ENCODE measurements at places on chromosomes 3 and 15.

GRCh38 chr3:82637574-82637973 lies 876.1 kb upstream of the GBE1 start:
- no peak for DNase-seq

- DNase-seq: no peak
These were observed 190.5 kb upstream of the CMC1 start for GRCh38 chr3:28050885-28051284.

- DNase-seq: no peak
These were observed 102.4 kb downstream of the TMCO5A start for GRCh38 chr15:38036790-38037338.

GRCh38 chr3:32095431-32095830 lies 11.0 kb upstream of the GPD1L start:
- DNase-seq: no peak

- DNase-seq: no peak
These were observed 1.5 kb downstream of the CAND2 start for GRCh38 chr3:12797892-12798558.

- DNase-seq: no peak
These were observed 42.7 kb downstream of the EIF2AK4 start for GRCh38 chr15:39976291-39977274.

DNA sequence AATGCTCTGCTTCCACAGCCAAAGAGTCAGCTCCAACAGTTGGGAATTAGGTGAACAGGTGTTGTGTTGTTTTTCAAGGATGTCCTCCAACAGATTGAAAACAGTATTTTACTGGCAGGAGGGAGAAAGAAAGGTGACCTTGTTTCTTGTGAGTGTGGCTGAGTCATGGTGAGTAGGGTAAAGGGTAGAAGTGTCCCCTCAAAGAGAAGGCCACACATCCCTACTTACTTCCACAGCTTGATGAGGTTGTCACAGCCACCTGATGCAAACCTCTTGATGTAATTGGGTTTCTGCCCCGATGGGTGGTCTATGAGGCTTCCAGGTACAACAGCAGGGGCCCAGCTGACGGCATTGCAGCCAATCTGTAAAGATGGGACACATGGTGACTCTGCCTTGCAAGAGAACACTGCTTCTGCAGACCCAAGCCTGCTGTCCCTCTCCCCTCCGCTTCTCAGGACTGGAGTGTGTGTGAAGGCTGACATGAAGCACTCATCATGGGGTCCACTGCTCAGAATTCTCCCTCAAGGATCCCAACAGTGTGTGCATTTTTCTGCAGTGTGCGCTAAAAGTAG lies 12.7 kb upstream of the GHRL start:
- no peak for DNase-seq

GRCh38 chr15:53351373-53351772 lies 408.1 kb downstream of the WDR72 start:
- DNase-seq: no peak

DNA sequence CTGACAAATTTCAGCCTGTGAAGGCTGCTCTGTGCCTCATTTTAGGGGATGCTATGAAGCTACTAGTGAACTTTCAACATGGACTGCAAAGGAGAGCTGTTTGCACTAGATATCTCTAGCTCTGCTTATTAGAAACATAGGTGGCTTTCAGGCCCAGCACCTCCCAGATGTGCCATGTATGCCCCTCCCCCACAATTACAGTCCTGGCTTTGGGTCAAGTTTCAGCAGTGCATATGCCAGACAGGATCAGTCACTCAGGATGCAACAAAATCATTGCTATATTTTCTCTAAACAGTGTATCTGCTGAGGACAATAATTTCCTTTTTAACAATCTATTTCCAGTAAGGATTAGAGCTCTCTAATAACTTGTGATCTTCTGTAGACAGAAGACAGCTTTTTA lies 178.8 kb upstream of the STAC start:
- DNase-seq: no peak

DNA sequence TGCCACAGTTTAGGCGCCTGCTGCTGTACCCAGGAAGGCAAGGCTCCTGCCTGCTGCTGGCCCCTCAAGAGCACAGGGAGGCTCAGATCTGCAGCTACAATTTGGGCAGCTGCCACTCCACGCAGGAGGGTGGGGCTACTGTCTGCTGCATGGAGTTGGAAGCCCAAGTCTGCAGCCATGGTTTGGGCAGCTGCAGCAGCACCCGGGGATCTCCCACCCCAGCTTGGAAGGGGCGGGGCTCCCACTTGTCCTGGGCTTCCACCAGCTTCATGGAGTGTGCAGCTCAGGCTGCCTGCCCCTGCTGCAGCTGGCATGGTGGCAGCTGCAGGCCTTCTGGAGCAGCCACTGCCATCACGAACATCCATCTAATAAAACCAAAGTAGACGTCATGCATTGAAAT lies 512.9 kb downstream of the PYDC2 start:
- no peak for DNase-seq

- no peak for DNase-seq
These were observed 52.6 kb downstream of the NMD3 start for GRCh38 chr3:161273589-161274218.

GRCh38 chr3:134339913-134340312 lies 34.3 kb downstream of the AMOTL2 start:
- no peak for DNase-seq

DNA sequence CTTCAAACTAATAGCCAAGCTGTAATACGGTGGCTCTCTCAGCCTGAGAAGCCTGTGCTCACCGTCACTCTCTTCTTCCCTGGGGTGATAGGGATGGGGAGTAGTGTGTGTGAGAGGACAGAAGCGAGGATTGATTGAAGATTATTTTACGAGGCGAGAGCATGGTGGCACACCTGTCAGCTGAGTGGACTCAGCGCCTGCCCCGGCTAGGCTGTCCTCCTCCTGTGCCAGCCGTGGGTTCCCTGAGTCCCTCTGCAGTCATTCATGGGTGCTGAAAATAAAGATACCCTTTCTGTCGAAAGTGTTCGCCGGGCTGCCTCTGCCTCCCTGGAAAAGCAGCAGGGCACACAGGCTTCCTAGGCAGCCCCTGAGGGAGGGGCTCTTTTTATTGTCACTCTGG lies 124.1 kb downstream of the PGPEP1L start:
- no peak for DNase-seq

DNA sequence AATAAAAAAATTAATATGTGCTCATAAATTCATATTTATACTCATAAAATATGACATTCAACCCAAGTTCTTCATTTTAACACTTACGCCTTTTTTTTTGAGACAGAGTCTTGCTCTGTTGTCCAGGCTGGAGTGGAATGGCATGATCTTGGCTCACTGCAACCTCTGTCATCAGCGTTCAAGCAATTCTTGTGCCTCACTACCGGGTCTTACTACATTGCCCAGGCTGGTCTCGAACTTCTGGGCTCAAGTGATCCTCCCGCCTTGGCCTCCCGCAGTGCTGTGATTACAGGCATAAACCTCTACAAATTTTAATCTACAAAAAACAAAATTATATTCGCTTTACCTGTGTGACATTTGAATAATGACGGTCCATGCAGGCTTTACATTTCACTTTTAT lies 74.1 kb upstream of the SNRPN start:
- no peak for DNase-seq

- no peak for DNase-seq
These were observed 2.5 kb upstream of the PLD1 start for GRCh38 chr3:171812811-171813210.

DNA sequence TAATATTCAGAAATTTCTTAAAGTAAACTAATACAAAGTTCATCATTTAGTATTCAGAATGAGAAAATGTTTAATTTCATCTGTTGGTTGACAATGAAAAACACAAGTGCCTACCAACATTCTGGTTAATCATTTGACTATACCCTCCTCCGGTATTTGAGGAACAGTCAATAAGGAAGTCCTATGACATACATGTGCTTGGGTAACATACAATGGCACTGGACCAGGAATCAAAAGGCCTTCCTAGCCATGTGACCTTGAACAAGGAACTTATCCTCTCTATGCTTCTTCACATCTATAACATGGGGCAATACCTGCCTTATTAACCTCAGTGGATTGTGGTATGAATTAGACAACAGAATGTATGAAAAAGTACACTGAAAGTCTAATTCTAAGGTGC lies 65.8 kb downstream of the ZNF280D start:
- DNase-seq: no peak

- no peak for DNase-seq
These were observed 85.1 kb upstream of the C2CD4B start for GRCh38 chr15:62250186-62250585.

DNA sequence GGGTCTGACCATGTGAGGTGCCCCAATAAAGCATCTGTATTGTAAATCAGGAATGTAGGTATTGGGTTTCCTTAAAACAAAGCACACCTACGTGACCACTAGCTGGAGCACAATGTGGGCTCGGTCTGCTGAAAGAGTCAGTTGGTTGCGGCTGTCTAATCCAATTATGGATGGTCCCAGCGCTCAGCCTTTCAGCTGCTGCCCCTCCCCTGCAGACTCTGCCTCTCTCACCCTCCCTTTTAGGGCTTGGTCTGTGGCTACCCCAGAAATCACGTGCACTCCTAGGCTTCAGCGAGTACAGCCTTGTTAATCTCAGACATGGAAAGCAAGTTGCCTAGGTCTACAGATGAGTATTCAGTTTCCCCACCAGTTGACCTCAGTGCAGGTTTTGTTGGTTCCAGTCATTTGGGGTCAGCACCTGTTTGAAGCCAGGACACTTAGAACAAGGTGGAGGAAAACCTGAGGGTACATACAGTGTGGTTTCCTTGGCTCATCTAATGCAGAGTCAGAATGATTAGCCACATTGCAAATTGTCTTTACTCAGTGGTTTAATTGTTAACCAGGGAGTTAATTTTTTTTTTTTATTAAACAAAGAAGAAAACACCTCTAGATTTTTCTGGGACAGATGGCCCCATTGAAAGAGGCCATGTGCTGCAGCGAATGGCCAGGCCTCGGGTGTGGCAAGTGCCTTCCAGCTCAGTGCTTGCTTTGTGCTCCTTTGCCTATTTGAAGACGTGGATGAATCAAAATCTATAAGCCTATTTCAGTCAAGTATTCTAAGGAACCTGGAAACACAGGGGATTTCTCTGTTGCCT lies 137.7 kb downstream of the IGF1R start:
- no peak for DNase-seq

GRCh38 chr15:62618846-62619504 lies 423.6 kb upstream of the TPM1 start:
- DNase-seq: no peak

DNA sequence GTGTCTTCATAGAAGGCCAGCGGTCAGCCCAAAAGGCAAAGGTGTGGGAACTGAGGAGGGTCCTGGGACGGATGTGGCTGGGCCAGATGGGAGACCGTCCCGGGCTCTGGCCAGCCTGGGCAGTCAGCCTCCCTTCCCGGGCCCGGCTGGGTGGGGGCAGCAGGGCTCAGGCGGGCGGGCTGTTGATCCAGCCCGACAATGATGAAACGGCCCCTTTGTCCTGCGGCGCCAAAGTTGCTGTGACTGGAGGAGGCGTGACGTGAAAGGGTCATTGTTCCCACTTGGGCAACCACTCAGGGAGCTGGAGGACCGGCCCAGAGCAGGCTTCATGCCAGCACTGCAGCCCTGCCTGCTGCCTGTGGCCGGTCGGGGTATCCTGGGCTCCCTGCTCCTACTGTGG lies 16.5 kb downstream of the DUSP7 start:
- no peak for DNase-seq

DNA sequence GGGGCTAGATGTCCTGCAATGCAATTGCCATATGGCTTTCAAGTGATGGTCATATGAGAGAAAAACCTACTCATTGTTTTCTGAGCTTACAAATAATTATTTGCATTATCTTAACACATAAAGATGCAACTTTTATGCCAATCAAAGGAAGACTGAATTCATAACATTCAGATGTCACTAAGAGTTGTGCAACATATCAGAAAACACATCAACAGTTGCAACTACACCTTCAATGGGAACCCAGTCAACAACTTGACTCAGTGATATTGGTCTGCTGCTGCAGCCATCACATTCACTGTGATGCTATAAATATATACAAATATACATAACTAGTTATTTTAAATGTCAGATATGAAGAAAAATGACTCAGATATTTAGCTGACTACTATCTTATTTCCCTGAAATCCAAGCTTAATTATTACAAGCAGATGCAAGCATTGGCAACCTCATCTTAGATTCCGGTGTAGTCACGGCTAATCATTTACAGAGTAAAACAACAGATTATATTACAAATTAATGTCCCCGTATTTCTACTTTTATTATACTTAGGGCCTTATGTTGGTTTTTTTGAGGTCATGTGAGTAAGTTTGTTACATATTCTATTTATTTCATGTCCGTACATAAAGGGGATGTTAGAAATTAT lies 23.7 kb downstream of the CNTN3 start:
- DNase-seq: no peak

GRCh38 chr3:39896184-39896583 lies 86.8 kb downstream of the MYRIP start:
- DNase-seq: no peak

GRCh38 chr3:48565591-48566400 lies 2.2 kb upstream of the UCN2 start:
- DNase-seq: no peak

GRCh38 chr15:64191971-64192830 lies 29.4 kb upstream of the PPIB start:
- no peak for DNase-seq

DNA sequence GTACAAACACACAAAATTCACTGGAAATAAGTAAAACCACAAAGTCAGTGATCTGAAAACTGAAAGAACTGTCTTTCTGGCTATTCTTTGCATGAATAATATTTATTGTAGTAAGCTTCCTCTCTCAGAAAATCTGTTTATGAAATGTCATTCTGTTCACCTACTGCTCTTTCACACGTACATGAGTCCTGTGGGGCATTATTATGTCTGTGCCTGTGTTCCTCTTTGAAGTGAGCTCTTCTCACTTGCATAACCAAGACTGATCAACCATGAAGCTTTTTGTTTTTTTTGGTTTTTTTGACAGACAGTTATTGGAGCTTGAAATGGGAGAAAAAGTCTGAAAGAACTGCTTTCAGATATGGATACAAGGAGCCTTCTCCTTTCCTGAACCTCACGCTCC lies 195.8 kb downstream of the PLCH1 start:
- no peak for DNase-seq

- no peak for DNase-seq
These were observed 576 bp upstream of the RPAP1 start for GRCh38 chr15:41544650-41545015.

DNA sequence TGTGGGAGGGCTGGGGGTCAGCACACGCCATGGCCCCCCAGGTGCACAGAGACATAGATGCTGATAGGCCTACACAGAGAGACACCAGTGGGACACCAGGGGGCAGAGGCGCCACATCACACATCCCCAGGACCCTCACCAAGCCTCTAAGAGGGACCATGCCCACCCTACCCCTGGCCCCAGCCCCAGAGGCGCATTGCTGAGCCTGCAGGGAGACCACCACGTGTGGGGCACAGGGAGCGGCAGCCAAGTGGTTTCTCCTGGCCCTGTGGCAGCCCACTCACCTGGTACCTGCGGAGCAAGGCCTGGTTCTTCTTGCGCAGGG lies 1.2 kb downstream of the CCDC9B start:
- no peak for DNase-seq

All from stimulated activated CD8-positive, alpha-beta memory T cell treated with anti-CD3 and anti-CD28 coated beads, Interleukin-2, amount 100 ng/mL, for 48 hours (primary cell).